ENCODE measurements at places on chromosomes 7 and 10.
A peak's percentile ranks its signal among the peaks of the same experiment; 100 is the strongest.

DNA sequence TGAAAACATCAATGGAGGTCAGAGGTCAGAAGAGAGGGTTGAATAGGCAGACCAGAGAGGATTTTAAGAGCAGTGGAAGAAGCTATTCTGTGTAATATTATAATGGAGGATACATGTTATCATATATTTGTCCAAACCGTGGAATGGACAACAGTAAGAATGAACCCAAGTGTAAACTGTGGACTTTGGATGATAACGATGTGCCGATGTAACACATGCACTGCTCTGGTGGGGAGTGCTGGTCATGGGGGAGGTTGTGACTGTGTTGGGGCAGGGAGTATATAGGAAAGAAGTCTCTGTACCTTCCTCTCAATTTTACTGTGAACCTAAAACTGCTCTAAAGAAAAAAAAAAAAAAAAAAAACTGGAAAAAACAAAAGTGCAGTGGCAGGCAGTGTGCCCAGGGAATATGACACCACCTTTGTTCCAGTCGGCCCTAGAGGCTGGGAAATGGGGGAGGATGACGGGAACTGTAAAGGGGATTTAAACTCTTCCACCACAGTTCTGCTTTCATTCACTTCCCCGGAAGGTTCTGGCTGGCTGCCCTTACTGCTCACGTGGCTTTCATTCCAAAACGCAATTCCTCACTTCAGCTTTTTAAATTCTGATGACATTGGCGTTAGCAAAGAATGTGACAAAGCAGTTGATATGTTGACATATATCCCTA lies 113.7 kb upstream of the ANKRD1 start:
- DNase-seq = peak; percentile 44

DNA sequence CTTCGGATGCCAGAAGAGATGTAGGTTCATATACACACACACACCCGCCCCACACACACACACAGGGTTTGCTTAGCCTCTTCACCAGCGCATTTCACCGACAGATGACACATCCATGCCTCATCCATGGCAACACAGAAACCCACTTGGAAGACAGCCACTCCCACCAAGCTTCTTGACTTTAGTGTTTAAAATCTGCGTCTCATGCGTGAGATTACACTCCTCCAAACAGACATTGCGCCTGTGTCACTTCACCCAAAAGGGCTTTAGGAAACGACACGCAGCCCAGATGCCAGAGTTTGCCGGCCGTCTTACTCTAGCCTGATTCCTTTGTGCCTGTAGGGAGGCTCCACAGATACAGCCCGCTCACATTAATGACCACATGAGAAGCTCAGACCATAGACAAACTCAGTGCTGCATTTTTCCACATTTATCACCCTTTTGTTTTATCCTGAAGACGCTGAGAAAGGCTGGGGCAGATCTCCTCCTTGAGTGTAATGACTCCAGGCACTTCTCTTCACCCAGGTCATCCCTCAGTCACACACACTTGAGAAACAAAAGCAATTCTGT lies 73.8 kb downstream of the DIP2C start:
- peak; percentile 96 for DNase-seq

- DNase-seq = no peak
Measured at GRCh38 chr7:121304102-121304658, 24.6 kb upstream of the WNT16 start.

GRCh38 chr7:150360363-150361058 lies 8.1 kb upstream of the REPIN1 start:
- no peak for DNase-seq

GRCh38 chr7:127949769-127950222 lies 81.4 kb downstream of the LRRC4 start:
- no peak for DNase-seq

- no peak for DNase-seq
Measured at GRCh38 chr10:34295142-34295548, 520.0 kb downstream of the PARD3 start.

GRCh38 chr10:77500754-77501151 lies 136.9 kb downstream of the KCNMA1 start:
- DNase-seq = peak; percentile 24

DNA sequence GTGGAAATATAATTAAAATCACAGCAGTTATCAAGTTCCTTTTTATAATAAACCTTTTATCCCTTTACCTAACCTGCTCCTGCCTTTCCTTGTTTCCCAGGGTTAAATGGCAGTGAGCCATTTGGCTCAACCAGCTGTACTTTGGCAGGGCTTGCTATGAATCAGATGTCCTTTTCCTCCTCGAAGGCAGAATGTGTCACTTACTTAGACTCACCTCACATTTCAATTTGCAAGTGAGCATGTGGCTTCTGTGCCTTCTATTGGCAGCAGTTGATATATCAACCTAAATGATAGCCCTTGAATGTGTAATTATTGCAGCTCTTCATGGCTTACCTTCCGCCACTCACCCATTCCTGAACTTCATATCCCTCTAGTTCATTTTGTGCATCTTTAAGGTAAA lies 301.7 kb downstream of the CSTF2T start:
- DNase-seq = peak; percentile 88

DNA sequence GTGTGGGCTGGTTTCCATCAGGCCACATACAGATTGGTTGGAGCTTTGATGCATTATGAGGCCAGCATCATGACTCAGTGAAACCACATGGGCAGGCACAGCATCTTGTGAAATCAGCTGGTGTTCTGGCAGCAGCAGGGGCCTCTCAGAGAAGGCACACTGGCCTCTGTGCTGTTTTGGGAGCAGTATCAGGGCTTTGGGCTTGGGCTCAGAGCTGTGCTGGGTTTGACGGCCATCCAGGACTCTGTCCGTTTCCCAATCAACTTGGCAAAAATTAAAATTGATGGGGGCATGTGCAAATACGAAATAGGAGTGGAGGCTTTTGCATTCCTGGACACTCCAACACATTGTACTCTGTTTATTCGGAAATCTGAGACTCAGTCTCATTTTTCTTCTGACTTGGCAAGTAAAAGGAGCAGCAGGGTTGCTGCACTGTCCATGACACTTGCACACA lies 190.9 kb downstream of the BMPER start:
- peak; percentile 94 for DNase-seq

DNA sequence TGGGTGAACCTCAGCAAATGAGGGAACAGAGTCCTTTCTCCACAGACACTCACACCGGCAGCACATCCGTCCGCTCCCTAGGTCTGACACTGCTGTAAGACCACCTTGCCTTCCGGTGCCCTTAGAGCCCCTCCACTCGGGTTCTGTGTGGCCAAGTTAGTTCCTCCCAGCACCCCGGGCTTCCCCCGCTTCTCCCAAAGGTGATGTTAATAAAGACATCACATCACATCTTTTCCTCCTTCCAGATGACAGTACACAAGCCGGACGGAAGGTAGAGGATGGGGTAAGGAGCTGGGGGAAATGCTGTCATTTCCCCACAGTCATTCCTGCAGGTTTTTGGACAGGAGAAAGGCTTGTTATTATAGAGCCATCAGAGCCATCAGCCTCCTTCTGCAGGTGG lies 42.3 kb downstream of the OAT start:
- DNase-seq = no peak

DNA sequence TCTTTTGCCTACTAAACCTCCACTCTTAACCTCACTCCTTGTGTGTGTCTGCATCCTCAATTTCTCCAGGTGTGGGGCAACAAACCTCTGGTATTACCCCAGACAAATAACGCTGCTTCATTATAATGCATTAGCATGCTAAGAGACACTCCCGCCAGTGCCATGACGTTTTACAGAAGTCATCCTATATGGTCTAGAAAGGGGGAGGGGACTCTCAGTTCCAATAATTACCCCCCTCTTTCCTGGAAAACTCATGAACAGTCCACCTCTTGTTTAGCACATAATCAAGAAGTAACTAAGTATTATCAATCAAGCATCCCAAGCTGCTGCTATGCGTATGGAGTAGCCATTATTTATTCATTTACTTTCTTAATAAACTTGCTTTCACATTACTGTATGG lies 364.5 kb downstream of the TYW1 start:
- DNase-seq = no peak

GRCh38 chr10:72173619-72174296 lies 42.1 kb upstream of the ANAPC16 start:
- DNase-seq = peak; percentile 4

DNA sequence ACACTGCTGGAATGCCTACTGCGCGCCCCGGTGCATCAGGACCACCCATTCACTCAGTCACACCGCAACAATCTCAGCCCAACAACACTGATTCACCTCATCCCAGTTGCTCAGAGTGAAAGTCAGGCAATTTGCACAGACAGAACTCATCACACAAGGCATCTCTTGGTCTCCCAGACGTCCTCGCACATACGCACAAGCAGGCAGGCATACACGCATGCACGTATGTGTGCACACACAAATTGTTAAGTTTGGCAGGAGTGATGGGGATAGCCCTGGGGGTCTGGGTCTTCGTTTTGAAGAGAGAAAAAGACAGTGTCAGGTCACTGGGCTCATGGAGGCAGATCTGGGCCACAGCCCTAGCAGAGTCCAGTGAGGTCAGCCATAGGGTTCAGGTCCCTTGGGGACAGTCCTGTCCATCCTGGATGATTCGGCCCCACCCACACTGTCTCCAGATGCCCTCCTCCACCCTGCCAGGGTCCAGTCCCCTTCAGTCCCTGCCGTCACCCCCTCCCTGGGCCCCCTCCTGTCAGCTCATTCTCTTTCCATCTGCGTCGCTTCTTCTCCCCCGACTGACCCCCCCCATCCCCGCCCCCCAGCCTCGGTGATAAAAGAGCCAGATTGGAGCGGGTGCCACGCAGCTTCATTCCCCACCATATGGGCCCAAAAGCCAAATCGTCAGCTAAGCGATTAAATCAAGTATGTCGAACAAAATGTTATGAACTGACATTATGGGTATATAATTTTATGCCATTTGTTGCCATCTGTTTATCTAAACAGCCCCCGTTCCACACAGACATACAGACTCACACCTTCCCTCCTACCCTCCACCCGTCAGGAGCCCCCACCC lies 48.5 kb upstream of the SLF2 start:
- DNase-seq = no peak

- no peak for DNase-seq
Measured at GRCh38 chr7:77837966-77838365, 39.4 kb downstream of the PHTF2 start.

DNA sequence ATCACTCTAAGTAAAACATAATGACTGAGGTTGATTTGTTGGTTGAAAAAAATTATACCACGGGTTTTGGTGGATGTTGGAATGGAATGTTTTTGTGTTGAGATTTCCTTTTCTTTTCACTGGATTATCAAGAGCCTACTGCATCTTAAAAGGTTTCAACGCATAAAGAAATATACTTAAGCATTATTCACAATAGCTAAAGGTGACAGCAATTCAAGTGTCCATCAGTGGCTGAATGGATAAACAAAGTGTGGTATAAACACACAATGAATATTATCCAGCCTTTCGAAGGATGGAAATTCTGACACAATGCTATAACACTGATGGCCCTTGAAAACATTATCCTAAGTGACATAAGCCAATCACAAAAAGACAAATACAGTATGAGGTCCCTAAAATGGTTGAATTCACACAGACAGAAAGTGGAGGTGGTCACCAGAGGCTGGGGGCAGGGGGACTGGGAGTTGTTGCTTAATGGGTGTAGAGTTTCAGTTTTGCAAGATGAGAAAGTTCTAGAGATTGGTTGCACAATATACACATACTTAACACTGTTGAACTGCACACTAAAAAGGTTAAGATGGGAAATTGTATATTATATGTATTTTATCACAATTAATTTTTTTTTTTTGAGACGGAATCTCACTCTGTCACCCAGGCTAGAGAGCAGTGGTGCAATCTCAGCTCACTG lies 122.3 kb downstream of the NRP1 start:
- peak; percentile 43 for DNase-seq

GRCh38 chr10:83205861-83206260 lies 933.4 kb upstream of the GHITM start:
- DNase-seq = no peak

- no peak for DNase-seq
Measured at GRCh38 chr10:50614444-50615137, 9.2 kb downstream of the SGMS1 start.

DNA sequence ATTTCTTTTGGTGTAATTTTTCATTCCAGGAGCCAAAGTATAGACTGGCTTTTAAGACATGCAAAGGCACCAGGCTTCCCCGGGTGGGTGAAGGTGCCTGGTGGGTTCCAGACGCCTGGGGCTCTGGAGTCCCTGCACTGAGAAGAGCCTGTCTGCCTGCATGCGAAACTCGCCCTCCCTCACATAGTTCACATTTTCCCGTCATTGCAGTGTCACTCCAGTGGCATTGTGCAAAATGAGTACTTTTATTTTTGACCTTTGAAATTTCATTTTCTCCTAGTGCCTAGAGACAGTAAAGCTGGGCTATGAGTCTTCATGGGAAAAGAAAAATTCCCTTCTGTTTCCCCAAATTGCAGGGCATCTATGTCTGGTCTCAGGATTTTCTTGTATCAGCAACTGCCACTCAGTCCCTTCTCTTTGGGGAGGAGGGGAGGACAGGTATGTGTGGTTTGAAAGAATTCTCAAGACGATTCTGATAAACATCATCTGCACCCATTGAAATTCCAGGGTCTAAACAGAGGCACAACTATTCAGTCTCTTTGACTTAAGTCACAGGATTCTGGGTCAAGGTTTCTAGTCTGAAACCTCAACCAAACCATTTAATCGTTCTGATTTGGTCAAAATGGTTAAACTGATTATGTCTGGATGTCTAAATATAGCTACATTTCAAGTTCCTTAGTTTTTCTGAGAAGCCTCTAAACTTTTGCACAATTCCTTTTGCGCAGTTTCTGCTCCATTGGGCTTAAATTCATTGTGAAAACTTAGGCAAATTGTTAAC lies 107.8 kb downstream of the CYP26A1 start:
- no peak for DNase-seq

DNA sequence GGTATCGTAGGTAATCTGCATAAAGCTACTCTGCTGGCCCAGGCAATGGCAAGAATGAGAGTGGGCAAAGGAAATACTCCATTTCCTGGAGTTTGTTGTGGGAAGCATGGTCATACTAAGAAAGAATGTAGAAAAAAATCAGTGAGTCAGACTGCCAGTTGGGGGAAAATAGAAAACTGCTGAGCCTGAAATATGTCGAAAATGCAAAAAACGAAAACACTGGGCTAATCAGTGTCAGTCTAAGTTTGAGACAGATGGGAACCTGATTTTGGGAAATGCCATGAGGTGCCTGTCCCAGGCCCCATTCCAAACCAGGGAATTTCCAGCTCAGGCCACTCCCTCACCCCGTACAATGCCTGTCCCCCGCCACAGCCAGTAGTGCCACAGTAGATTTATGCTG lies 150.0 kb downstream of the ZNF33B start:
- peak; percentile 61 for DNase-seq

DNA sequence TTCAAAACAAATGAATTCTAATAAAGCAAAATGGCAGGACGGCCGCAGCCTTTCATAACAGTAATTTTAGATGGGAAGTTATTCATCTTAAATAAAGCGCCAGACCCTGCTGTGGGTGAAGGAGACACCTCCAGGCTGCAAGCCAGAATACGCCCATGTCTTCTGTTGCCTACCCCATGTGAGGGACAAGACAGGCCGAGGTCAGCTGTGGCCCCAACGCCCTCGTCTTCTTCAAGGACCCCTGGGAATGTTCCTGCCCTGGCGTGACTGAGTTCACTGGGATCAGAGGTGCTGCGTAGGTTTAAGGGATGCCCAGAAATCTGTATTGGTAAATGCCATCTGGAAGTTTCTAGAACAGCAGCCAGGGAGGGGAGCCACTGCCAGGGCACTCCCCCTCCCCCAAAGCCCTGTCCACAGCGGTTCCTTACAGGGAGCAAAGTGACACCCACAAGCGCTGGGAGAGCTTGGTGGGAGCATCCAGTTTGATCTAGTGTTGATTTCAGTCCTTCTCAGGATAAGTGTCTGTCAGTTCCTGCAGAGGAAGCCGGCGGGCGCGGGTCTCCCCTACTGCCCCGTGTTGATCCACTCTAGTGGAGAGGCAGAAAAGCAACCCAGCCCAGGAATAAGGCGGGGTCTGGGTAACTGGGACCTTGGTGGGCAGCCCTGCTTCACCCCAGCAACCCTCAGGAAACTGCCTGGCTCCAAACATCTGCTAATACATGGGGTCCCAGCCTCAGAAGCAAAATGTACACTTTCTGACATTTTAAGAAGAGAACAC lies 20.6 kb downstream of the PAPOLB start:
- no peak for DNase-seq
